ENCODE measurements at places on chromosomes 1 and 21. TPM values are rescaled to one million over a fixed set of nuclear protein-coding genes. Genes with fewer than 3 reads are reported as not detected.

GRCh38 chr1:203058676-203058935 is 27.2 kb downstream of the MYOG start:
- DNase-seq: no peak

GRCh38 chr1:232600424-232601258 is 29.3 kb downstream of the SIPA1L2 start:
- DNase-seq: no peak

The ST6GALNAC5 gene
- 22.2 TPM for total RNA-seq

The NCF2 gene
- 9.6 TPM for total RNA-seq

DNA sequence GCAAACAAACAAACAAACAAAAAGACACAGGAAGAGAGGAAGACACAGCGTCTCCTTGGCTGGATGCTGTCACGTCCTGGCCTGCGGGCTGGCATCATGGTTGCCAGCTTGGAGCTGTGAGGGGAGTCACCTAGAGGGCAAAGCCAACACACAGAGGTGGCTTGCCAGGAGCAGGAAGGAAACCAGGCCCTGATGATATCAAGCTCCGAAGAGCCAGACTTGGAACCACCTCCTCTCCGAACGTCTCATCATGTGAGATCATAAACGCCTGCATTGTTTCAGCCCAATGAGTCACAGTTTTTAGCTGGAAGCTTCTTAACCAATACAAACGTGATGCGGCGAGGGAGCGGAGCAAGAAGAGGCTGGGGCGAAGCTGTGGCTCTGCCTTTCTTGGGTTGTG is 8.7 kb downstream of the PLA2G2D start:
- DNase-seq: no peak

- no peak for DNase-seq
Measured at GRCh38 chr1:114082867-114083585, 70.6 kb downstream of the SYT6 start.

- no peak for DNase-seq
Measured at GRCh38 chr1:36198641-36199040, 25.6 kb upstream of the THRAP3 start.

DNA sequence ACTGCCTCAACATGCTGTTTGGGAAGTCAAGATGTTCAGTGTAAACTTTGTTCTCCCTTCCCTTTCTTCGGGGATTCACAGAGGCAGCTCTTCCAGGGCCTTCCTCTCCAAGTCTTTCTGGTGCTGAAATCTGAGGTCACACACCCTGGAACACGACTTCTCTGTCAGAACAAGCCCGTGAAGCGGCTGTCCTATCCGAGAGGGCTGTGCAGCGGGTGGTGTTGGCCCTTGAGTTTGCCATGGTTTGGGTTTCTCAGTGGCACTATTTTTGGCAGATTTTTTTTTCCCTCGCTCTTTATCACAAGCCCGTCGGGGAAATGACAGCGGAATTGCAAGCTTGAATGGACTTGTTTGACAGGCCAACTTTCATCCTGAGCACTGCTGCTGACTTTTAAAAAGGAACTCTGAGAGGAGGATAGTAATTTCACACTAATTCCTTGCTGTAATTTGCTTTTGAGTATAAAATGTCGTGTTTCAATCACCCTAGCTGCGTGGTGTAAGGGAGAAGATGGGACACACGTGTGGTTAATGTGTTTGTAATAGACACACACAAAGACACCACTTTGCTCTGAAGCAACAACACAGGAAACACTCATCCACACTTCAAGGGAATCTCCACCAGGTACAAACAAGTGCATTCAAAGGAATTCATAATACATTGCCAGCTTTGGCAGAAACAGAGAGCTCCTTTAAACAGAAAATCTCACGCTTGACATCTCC is 60.1 kb upstream of the TARBP1 start:
- DNase-seq: no peak

DNA sequence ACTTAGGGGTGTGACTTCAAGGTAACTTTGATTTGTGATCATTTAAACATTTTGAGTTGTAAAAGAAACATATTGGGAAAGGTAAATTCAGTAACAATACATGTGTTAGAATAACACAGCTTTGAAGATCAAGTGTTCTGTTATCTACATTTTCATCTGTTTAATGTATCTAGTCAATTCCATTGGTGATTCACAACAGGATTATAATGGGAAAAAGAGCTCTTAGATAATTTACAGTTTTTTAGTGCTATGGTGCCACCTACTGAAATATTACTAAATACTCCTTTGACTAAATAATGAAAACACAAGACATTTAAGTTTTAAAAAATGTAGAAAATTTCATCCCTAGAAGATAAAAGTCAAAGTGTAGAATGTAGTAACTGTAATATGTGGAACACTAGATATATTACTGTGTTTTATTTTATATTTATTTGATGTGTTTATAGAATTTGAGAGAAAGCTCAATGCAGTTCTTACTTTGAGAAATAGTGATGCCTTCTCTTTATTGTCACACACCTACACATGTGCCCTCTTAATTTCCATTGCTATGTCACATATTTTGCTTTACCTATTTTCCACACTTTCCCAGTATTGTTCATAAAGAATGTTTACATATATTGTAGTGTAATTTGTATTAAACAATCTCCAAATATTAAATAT is 47.4 kb downstream of the PTPRC start:
- DNase-seq: no peak

GRCh38 chr21:39625211-39625895 is 12.6 kb downstream of the B3GALT5 start:
- DNase-seq: no peak

The TRIM58 gene
- total RNA-seq: 6.1 TPM
